ENCODE measurements at places on chromosomes 16 and 17. TPM values are rescaled to one million over a fixed set of nuclear protein-coding genes. Genes with fewer than 3 reads are reported as not detected.

KRT33B gene
- not detected for total RNA-seq

NT5M gene
- 4.6 TPM for total RNA-seq

DPEP2 gene
- 1.1 TPM for total RNA-seq

CRHR1 gene
- not detected for total RNA-seq

MRPL58 gene
- total RNA-seq = 14.5 TPM

IRX5 gene
- total RNA-seq = not detected

CRYBA1 gene
- total RNA-seq = not detected

MMP25 gene
- total RNA-seq = 0.21 TPM

GPR142 gene
- not detected for total RNA-seq

KCTD19 gene
- total RNA-seq = not detected

FADS6 gene
- not detected for total RNA-seq

CCL4 gene
- total RNA-seq = not detected

VAT1L gene
- 12.6 TPM for total RNA-seq

KREMEN2 gene
- total RNA-seq = not detected

FBXW10 gene
- total RNA-seq = not detected

NHLRC4 gene
- total RNA-seq = not detected

FBXO47 gene
- total RNA-seq = not detected

USP43 gene
- not detected for total RNA-seq

DNA sequence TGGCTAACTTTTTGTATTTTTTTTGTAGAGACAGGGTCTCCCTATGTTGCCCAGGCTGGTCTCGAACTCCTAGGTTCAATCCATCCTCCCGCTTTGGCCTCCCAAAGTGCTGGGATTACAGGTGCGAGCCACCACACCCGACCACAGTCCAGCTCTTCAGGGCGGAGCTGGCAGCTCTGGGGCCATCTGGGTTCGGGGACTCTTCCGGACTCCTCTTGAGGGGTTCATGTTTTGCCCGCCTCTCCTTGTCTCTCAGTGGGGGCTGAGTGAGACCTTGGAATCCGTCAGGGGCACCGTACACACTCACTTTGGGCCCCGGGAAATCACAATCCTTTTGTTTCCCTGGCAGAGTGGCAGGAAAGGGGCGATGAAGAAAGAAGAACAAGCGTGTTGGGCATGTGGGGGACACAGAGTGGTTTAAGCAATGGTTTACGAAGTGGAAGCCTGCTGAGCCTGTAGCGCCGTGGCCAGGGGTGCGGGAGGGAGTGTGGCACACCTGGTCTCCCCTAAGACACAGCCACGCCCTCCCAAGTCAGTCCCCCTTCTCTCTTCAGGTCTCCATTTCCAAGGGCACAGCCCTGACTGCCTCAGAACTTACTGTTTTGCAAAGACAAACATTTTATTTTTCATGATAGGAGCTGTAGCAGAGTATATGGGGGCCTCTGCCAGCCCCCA, 26.1 kb downstream of the TNS4 start:
- no peaks in the 10 kb centered on the region for H3K27me3 ChIP-seq
- no peaks in the 10 kb centered on the region for H3K4me1 ChIP-seq
- no peaks in the 10 kb centered on the region for H3K36me3 ChIP-seq
- H3K27ac ChIP-seq = peak overlapping the region; percentile 3

DNA sequence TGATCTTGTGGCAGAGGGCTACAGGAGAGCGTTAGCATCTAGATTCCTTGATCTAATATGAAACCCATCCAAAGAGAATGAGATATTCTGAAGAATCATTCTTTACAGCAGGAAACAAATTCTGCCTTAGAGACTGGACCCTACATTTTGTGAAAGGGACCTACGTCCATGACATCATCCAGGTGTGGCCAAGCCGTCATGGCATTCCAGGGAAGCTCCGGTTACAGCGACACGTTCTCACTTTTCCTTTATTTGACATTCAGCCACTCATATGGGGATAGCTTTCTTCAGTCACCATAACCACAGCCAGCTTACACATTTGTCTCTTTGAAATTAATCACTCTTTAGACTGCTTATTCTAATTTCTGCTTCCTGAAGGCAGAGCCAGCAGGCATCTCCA, 408.1 kb downstream of the XYLT1 start:
- H3K4me1 ChIP-seq = no peaks in the 10 kb centered on the region
- DNase-seq = no peak
- no peak overlapping the region for H3K27ac ChIP-seq
- no peak overlapping the region for H3K4me3 ChIP-seq
- no peaks in the 10 kb centered on the region for H3K36me3 ChIP-seq
- H3K27me3 ChIP-seq = no peaks in the 10 kb centered on the region

- peak; percentile 77 for DNase-seq
- no peaks in the 10 kb centered on the region for H3K4me1 ChIP-seq
Measured at GRCh38 chr17:47099987-47100711, 88.9 kb downstream of the CDC27 start.

DNA sequence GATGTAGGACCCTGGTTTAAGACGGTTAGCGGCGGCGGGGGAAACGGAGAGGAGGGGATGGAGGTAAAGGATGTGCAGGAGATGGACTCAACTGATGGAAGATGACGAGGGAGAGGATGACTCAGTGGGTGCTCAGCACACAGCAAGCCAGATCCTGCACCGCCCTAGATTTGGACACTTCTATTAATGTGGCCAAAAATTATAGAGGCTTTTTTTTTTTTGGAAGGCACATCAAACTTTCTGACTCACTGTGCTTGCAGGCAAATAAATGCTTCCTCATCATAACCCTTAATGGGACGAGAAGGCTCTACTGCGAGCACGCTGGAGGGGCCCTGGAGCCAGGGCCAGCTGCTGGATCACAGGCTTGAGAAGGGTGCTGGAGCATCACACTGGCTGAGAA, 36.0 kb downstream of the RTN4RL1 start:
- H3K27ac ChIP-seq = no peak overlapping the region
- no peaks in the 10 kb centered on the region for H3K27me3 ChIP-seq
- H3K4me3 ChIP-seq = no peak overlapping the region
- H3K36me3 ChIP-seq = no peaks in the 10 kb centered on the region
- H3K4me1 ChIP-seq = peaks cover 4% of the 10 kb centered on the region

GRCh38 chr16:72042157-72042660, 12.1 kb upstream of the HP start:
- H3K36me3 ChIP-seq = peaks cover 18% of the 10 kb centered on the region
- H3K4me3 ChIP-seq = no peak overlapping the region
- H3K27me3 ChIP-seq = no peaks in the 10 kb centered on the region
- H3K27ac ChIP-seq = no peak overlapping the region
- no peaks in the 10 kb centered on the region for H3K4me1 ChIP-seq
- no peak for DNase-seq

- no peak for DNase-seq
- H3K4me3 ChIP-seq = no peak overlapping the region
- H3K27me3 ChIP-seq = no peaks in the 10 kb centered on the region
- H3K36me3 ChIP-seq = peaks cover 4% of the 10 kb centered on the region
- no peak overlapping the region for H3K27ac ChIP-seq
Measured at GRCh38 chr16:66562986-66563385, 3.3 kb upstream of the CMTM1 start.

DNA sequence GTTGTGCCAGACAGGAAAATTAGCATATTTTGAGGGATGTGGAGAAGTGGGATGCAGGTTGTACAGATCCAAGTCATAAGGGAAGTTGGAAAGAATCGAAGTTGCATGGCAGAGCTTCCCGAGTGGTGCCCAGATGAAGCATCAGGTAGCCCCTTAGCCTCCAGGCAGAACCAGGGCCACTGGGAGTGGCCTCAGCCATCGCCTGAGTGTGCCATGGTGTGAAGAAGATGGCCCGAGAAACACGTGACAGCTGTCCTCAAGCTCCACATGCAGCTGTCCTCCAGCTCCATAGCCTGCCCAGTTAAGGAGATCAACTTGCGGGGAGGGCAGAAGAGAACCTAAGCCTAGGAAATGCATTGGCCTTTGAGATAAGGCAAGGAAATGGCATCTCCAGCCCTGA, 33.5 kb downstream of the TMC6 start:
- H3K4me1 ChIP-seq = no peaks in the 10 kb centered on the region
- DNase-seq = no peak

- H3K27me3 ChIP-seq = no peaks in the 10 kb centered on the region
- no peak overlapping the region for H3K4me3 ChIP-seq
- no peak overlapping the region for H3K27ac ChIP-seq
- no peak for DNase-seq
Measured at GRCh38 chr17:15122857-15123256, 142.3 kb downstream of the PMP22 start.

- no peaks in the 10 kb centered on the region for H3K27me3 ChIP-seq
- DNase-seq = no peak
- H3K27ac ChIP-seq = peak overlapping the region; percentile 94
- peaks cover 29% of the 10 kb centered on the region for H3K4me1 ChIP-seq
Measured at GRCh38 chr17:59423137-59423724, 91.8 kb downstream of the YPEL2 start.

GRCh38 chr17:47318197-47318918, 5.4 kb upstream of the EFCAB13 start:
- H3K4me1 ChIP-seq = peaks cover 41% of the 10 kb centered on the region
- H3K27me3 ChIP-seq = no peaks in the 10 kb centered on the region
- no peaks in the 10 kb centered on the region for H3K36me3 ChIP-seq

DNA sequence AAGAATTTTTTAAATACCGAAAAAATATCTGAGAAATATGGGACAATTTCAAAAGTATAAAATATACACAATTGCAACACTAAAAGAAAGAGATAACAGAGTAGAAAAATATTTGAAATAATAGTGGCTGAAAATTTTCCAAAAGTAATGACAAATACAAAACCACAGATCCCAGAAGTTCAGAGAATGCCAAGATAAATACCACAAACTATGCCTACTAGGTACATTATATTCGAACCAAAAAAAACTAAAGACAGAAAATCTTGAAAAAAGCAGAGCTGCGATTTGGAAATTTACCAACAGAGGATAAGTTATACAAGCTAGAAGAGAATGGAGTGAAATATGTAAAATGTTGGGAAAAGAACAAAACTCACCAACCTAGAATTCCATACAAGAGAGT, 191.3 kb upstream of the ELAC2 start:
- DNase-seq = no peak
- H3K4me3 ChIP-seq = no peak overlapping the region
- no peaks in the 10 kb centered on the region for H3K36me3 ChIP-seq
- H3K4me1 ChIP-seq = no peaks in the 10 kb centered on the region
- H3K27ac ChIP-seq = no peak overlapping the region

GRCh38 chr17:78082988-78083387, 45.6 kb downstream of the TMC6 start:
- no peak overlapping the region for H3K27ac ChIP-seq
- H3K4me3 ChIP-seq = no peak overlapping the region
- no peaks in the 10 kb centered on the region for H3K27me3 ChIP-seq
- DNase-seq = no peak
- no peaks in the 10 kb centered on the region for H3K4me1 ChIP-seq

DNA sequence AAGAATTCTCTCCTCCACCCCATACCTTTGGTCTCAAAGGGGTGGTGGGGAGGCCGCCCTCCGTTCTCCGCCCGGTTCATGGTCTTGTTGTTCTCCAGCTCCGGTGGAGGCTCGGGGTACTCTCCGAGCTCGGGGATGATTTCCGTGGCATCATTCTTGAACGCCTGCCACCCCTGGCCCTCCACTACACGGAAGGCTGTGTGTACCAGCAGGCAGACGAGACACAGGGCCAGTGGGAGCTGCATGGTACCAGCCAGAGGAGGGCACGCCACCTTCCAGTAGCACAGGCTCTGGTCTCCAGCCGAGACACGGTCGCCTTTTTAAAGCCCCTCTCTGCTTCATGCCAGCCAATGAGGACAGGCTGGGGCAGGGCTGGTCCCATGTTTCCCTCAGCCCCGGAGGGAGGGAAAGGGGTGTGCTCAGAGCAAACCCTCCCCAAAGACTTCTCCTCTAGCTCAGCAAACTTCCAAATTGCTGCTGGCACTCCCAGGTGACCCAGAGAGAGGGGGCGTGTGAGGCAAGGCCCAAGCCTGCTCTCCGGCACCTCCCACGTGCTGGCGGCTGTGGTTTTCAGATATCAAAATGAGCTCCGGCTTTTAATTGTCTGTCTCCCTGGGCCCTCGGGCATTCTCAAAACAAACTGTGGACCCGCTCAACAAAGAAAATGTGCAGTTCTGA, at the start of gene SOST:
Gene SOST (minus strand): TSS at position 295 of the 678 bp plus-strand sequence. CDS start 50 bp downstream, at position 245.
- H3K4me3 ChIP-seq = no peak within 1 kb of the TSS
- H3K27ac ChIP-seq = peak within 1 kb of the TSS; percentile 12
- peaks cover 6% of the 10 kb centered on the region for H3K4me1 ChIP-seq
- no peaks in the 10 kb centered on the region for H3K27me3 ChIP-seq
- H3K36me3 ChIP-seq = no peaks in the 10 kb centered on the region
- DNase-seq = no peak

DNA sequence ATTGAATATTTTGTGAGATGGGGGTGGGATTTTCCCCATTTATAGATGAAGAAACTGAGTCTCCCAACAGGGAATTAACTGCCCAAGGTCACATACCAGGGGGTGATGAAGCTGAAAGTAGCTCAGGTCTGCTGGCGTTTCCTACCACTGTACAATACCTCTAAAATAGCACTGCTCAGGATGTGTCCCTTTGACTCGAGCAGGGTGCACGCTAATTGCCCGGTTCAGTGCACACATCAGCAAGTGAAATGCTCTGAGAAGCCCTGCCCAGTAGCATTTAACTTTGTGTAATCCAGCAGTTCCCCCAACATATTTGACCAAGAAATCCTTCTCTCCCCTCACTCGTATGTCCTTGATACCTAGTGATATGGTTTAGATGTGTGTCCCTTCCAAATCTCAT, 50.1 kb upstream of the DDX52 start:
- H3K27me3 ChIP-seq = no peaks in the 10 kb centered on the region
- H3K4me1 ChIP-seq = no peaks in the 10 kb centered on the region
- no peak overlapping the region for H3K4me3 ChIP-seq

DNA sequence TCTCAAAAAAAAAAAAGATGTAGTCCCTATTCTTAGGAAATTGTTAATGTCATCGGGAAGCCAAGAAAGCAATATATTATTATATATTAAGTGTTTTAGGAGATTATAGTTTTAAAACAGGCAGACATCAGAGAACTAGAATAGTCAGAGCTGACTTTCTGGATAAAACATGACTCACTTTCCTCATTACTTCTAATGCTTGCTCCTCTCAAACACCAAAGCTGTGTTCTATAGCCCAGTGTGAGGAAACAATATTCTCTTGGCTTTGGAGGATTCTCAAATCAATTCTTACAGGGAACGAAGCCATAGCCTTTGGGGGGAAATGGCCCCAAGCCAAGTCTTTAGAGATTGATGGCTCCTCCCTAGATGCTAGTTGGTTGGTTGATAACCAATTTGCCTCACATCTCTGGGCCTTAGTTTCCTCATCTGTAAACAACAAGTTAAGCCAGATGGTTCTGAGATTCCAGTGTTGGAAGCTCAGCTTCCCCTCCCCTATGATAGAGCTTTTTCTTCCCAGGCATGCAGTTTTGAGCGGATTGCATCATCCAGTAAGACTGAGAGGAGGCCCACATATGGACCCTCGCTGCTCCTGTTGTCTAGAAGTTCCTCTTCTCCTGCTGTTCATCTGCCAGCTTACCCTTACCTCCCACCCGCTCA, 12.4 kb downstream of the NMT1 start:
- no peak for DNase-seq
- no peak overlapping the region for H3K4me3 ChIP-seq
- no peaks in the 10 kb centered on the region for H3K27me3 ChIP-seq
- H3K4me1 ChIP-seq = peaks cover 20% of the 10 kb centered on the region
- peaks cover 21% of the 10 kb centered on the region for H3K36me3 ChIP-seq

- H3K36me3 ChIP-seq = peaks cover 11% of the 10 kb centered on the region
- no peak overlapping the region for H3K4me3 ChIP-seq
- no peak for DNase-seq
- H3K27me3 ChIP-seq = no peaks in the 10 kb centered on the region
- H3K27ac ChIP-seq = no peak overlapping the region
Measured at GRCh38 chr17:80712089-80712488, 167.5 kb downstream of the RPTOR start.

- H3K27ac ChIP-seq = no peak overlapping the region
- no peak for DNase-seq
- H3K27me3 ChIP-seq = no peaks in the 10 kb centered on the region
- no peak overlapping the region for H3K4me3 ChIP-seq
- no peaks in the 10 kb centered on the region for H3K4me1 ChIP-seq
Measured at GRCh38 chr16:82094942-82095540, 60.0 kb downstream of the HSD17B2 start.

All from ascending aorta (tissue), 2 donors.